ENCODE measurements at places on chromosomes 1 and 21. TPM values are rescaled to one million over a fixed set of nuclear protein-coding genes. Genes with fewer than 3 reads are reported as not detected.

Gene LEFTY2
- not detected for total RNA-seq

Gene BNIPL
- 0.10 TPM for total RNA-seq

DNA sequence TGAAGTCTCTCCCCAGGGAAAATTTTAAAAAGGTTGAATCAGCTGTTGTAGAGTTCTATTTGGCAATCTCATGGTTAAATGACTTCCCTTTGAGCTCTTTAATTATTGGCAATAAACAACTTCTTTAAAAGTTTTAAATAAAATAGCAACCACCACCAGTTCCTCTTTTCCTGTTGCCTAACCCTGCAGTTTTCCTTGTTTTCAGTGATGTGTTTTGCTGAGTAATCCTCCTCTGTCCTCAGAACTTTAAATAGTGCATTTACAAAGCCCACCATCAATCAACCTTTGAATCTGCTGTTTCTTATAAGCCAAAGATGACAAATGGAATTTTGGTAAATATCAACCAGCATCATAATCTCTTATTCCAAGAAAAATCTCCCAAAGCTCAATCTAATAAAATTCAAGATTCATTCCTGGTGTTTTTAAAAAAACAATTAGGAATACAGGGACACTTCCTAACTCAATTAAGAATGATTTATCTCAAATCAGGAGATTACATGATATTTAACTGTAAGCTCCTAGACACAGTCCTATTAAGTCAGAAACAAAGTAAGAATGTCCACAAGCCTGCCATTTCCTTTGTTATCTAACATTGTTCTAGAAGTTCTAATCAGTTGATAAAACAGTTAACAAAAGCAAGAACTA is 14.8 kb downstream of the AVPR1B start:
- DNase-seq = no peak

DNA sequence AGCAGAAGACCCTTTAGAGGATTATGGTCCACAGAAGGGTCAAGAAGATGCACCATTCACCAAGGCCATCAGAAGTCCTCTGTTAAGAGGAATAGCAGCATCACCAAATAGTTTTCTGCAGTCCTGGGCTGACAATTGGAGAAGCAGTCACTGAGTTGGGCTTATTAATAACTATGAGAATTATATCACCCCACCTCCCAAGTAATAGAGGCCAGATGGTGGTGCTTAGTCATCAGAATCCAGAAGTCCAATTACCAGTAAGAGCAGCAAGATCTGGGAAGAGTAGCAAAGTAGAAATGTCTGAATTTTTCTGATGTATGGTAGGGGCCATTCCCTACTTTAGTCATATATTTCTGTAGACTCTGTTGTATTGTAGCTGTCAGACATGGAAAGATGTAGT is 6.1 kb upstream of the PSMA5 start:
- DNase-seq = no peak

DNA sequence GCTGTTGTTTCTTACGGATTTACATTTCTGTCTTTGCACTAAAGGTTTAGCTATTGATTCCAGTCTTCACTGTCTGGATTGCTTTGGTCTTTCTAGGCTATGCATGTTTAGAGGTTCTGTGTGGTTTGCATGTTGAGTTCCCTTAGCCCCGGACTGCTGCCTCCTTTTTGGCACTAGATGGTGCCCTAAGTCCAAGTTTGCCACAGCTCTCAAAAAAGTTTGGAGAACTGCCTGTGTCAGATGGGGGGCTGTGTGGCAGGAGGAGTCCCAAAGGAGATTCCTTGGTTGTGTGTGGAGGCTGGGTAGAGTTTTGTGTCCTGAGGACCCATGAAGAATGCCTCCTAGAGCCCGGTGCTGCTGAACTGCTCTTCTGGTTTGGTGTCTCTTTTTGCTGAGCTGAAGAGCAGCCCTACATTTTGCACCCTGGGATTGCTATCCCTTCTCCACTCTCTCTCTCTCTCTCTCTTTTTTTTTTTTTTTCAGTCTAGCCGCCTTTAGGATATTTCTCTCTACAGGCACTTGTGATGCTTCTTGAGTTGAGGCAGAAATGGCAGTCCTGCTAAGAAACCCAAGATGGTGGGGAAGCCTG is 74.4 kb downstream of the PTGS2 start:
- peak; percentile 71 for DNase-seq

GRCh38 chr1:166950156-166950555 is 25.2 kb downstream of the ILDR2 start:
- no peak for DNase-seq

Data from M059J (cell line).